HT-29 (cell line): ENCODE measurements at places on chromosomes 7 and 10. TPM values are rescaled to one million over a fixed set of nuclear protein-coding genes. Genes with fewer than 3 reads are reported as not detected.

DNA sequence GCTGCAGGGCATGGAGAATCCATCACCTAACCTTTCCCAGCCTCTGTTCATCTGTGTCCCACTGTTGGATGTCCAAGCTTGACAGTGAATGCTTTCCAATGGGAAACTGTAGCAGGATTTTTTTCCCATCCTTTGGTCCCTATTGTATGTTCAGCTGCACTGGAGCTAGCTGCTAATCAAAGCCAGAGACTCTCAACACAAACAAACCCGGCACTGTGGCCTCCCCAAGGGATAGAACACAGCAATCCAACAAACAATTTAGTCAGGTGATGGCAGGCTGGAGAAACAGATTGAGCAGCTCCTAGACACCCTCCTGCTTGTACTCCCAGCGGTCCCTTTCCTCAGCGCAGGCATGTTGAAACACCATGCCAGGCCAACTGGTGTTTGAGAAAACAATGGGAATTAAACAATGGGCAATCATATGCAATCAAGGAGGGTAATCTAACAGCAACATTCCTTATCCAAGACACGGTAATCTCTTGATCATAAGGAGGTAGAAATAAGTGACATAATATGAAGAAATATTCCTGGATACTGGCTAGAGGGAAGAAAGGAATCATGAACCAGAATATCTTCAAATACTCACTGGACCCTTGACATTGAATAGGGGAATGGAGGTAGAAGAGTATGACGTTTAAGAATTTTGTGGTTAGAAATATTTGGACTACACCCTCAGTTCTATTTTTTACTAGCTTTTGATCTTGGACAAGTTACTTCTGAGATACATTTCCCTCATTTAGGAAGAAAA lies 15.0 kb downstream of the PTN start:
- DNase-seq: no peak

GRCh38 chr7:149500910-149501309 lies 3.3 kb upstream of the ZNF746 start:
- no peak for DNase-seq

- DNase-seq: no peak
These were observed 14.5 kb downstream of the HIPK2 start for GRCh38 chr7:139763330-139763729.

GRCh38 chr10:125033146-125033924 lies 91.4 kb downstream of the ZRANB1 start:
- no peak for DNase-seq

- no peak for DNase-seq
These were observed 437.1 kb upstream of the NPVF start for GRCh38 chr7:25665374-25665773.

The PCLO gene
- 0.38 and 0.57 TPM in 2 replicates for total RNA-seq

The PRPS1L1 gene
- not detected in 2 replicates for total RNA-seq

The MKX gene
- not detected in 2 replicates for total RNA-seq

The ACTL6B gene
- total RNA-seq: 0.13 TPM in 1 of 2 replicates, not detected in the other
